ENCODE measurements at places on chromosomes 4 and X.

DNA sequence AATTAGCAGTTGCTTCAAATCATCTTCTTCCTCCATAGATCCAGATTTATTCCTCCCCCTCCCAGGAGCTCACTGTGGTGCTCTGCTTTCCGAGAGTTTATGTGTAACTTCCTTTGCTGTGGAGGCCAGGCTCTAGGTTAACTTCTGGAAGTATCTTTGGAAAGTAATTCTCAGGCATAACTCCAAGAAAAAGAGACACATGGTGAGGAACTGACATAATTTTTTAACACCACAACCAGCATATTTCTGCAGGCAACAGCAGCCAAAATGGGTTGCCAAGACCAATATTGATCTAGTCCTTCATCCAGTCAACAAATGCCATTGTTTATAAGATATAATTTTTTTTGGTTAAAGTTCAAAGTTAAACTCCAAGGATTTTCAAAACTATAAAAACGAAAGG is 114.5 kb upstream of the RBPJ start:
- no peak for DNase-seq

DNA sequence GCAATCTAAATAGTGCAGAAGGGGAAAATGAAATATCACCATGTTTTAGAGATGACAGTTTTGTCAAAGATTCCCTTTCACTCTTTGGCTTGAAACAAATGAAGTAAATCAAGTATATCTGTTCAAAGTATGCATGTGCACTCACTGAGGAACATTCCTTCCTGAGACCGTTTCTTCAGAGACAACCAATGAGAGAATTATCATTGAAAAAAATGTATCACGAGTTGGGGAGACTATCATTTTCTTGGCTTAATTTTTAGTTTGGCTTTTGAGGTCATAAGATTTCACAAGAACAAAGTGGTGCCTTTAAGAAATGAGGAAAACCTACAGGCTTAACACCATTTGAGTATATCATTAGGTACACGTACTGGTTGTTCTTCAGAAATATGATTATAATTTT is 56.3 kb downstream of the PCDH7 start:
- DNase-seq: no peak

DNA sequence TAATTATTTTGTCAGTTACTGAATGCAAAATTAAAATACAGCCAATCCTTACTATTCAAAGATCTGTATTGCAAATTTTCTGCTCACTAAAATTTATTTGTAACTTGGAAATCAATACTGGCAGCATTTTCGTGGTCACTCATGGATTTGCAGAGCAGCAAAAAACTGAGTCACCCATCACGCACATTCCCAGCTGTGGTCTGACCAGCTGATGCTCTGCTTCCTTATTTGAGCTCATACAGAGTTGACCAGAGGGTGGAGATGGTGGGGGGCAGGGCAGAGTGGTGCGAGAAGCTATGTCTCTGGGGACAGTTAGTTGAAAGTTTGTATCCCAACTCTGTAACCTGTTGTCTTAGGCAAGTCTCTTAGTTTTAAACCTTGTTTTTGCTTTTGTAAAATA is 214.8 kb downstream of the SPCS3 start:
- DNase-seq: no peak

DNA sequence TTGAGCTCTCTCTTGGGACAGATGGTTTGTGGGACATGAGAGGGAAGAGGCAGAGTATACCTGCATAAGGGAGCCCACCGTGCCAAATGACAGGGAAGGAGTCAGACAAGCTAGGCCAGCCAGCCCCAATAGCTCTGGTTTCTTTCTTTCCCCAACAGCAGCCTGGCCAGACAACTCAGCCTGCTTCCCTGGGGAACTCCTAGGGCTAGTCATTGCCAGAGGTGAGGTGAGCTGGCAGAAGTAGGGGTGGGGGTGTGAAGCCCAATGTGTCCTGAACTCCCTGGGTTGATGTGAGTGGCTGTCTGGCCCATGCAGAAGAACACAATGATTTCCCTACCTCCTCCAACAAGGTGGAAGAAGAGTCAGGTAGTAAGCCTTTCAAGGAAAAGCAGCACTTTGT is 135.5 kb downstream of the AMMECR1 start:
- no peak for DNase-seq

GRCh38 chr4:159145992-159146330 is 43.1 kb downstream of the RAPGEF2 start:
- no peak for DNase-seq

DNA sequence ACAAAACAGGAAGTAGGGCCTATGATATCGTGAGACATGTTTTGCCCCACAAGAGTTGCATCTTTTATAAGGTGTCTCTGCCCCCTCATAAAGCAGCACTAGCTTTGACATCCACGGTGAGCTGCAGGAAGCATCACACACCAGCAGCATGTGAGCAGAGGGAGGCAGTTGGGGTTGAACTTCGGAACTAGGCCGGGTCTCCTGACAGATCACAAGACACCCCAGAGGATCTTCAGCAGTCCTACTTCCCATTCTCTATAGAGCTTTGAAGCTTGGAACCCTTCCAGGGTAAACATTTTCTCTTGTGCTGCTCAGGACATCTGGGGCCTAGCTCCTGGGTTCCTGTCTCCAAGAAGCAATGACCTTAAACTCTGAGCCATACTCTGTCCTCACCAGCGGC is 27.5 kb downstream of the YY2 start:
- DNase-seq: no peak

Data from stimulated activated CD8-positive, alpha-beta memory T cell treated with anti-CD3 and anti-CD28 coated beads, Interleukin-7, amount 100 ng/mL, for 1 hour (primary cell).